Muscle of arm (tissue), 14 donors: ENCODE measurements at places on chromosomes 3 and 15.

- no peak for DNase-seq
Observed at GRCh38 chr3:79085171-79085570, 682.6 kb downstream of the ROBO1 start.

GRCh38 chr15:52233405-52233804, 42.2 kb upstream of the GNB5 start:
- no peak for DNase-seq

DNA sequence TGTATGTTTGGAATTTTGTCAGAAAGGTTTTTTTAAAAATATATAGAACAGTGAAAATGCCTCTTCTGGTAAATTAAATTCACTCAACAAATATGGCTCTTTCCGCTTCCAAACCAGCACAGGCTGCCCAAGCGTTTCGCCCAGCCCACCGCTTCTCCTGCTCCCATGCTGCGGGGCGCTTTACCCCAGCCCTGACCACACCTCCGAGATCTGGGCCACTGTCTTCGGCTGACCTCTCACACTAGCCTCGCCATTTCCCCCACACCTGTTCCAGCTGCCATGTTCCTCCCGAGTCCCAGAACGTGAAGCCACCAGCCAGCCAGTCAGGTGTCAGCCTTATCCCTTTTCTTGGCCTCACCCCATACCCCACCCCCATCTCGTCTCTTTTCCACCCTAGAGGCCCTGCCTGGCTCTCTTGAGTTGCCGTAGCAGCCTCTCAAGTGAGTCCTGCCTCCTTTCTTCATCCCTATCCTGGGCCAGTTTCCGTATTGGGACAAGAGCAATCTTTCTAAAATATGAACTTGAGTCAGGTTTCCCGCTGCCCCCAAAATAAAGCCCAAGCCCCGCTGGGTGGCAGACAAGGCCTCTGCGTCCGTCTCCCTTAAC, 46.5 kb downstream of the SLC12A8 start:
- DNase-seq = no peak

- DNase-seq = no peak
Observed at GRCh38 chr3:172170073-172170709, 130.8 kb downstream of the FNDC3B start.
